ENCODE measurements at places on chromosomes 5 and 9.

GRCh38 chr9:94813379-94813778 lies 86.9 kb downstream of the AOPEP start:
- DNase-seq: no peak

GRCh38 chr5:151903243-151903653 lies 21.4 kb downstream of the GLRA1 start:
- DNase-seq: no peak

- DNase-seq: no peak
Observed at GRCh38 chr5:173944511-173944910, 44.5 kb upstream of the C5orf47 start.

GRCh38 chr9:90724880-90725279 lies 76.7 kb upstream of the SYK start:
- no peak for DNase-seq

DNA sequence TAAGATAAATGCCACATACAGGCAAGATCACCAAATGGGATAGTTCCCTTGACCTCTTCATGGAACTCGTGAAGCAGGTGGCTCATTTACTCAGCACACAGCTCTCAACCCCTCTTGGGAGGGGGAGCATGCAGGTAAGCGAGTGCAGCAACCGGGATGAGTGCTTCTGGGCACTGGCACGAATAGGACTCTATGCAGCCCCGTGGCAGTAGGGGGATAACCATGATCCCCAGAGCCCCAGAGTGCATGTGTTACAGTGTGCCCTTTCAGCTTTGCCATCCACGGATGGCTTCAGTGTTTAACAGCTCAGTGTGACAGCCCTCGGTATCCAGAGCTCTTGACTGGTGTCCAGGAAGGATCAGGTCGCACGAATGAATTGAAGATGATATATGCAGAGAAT lies 1187.1 kb downstream of the CDH9 start:
- DNase-seq: no peak

GRCh38 chr5:167720259-167720658 lies 571.2 kb upstream of the WWC1 start:
- no peak for DNase-seq

DNA sequence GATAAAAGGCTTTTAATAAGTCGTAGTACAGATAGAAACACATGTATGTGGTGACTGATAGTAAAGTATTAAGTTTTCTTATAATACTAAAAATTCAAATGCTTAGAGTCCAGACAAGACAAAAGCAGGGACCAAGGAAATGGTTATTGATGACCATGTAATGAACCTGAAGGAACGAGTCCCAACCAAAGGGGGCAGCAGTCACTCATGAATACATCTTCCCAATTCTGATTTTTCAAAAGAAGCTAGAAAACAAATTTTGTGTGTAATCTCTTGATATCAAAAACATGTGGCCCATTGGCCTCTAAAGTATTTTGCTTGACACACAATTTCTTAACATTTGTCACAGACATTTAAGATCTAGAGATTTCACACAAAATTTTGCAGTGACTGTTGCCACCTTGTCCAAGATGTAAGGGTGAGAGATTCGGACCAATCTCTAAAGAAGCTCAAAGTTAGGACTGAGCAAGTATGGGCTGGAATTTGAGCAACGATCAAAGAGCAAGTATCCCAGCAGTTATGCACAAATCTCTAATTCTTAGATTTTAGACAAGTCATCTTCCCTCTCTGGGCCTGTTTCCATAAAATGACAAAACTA lies 66.8 kb downstream of the ARL15 start:
- DNase-seq: peak; percentile 4

DNA sequence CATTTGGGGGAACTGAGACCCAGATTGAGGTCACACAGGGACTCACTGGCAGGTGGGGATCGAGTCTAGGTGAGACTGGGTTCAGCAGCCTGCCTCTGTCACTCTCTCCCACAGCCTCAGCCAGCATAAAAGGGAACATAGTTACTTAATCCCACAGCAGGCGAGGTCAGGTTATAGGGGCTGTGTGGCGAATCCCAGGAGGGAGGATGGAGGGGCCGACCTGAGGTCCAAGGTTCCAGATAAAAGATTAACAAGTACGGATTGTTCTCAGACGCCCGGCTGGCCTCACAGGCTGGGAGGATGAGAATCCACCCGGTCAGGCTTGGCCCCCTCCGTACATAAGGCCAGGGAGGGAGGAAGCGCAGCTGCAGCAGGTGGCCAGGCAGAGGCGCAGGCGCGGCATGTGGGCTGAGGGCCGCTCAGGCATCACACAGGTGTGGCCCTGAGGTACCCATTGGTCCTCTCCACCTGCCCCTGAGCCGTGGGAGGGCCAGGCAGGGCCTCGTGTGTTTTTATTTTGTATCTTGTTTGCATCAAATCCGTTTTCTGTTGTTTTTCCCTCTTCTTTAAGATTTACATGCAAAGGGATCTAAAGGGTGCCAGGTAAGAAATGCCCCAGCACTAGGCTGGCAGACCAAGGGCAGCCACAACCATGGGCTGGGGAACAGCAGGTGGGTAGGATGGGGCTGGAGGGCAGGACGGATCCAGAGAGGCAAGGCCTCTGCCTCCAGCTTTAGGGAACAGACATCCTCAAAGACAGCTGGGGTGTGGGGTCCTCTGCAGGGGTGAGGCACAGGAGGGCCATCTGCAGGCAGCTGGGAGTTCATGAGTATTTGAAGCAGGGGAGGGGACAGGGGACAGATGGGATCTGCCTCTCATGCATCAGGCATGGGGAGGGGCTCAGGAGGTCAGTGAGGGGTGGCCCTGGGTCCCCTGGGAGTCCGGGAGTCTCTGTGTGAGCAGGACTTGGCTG lies 3.6 kb downstream of the SUSD3 start:
- no peak for DNase-seq

DNA sequence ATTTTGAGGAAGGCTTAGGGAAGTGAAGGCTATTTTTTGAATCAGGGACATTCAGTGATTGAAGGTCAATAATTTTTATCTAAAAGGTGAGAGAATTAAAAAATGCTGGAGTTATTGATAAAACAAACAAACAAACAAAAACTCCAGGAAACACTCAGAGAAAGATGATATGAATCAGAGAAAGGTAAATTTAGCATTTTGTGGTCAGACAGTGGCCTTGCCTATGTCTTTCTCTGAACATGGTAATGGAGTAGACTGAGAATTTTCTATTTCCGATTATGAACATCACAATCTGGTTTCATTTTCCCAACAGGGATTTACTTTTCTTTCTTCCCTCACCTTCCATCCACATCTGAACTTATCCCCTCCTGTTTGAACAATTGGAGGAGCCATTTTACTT lies 353.6 kb upstream of the RIOK2 start:
- DNase-seq: no peak

GRCh38 chr9:114803479-114804265 lies 2.2 kb downstream of the TNFSF15 start:
- DNase-seq: no peak

DNA sequence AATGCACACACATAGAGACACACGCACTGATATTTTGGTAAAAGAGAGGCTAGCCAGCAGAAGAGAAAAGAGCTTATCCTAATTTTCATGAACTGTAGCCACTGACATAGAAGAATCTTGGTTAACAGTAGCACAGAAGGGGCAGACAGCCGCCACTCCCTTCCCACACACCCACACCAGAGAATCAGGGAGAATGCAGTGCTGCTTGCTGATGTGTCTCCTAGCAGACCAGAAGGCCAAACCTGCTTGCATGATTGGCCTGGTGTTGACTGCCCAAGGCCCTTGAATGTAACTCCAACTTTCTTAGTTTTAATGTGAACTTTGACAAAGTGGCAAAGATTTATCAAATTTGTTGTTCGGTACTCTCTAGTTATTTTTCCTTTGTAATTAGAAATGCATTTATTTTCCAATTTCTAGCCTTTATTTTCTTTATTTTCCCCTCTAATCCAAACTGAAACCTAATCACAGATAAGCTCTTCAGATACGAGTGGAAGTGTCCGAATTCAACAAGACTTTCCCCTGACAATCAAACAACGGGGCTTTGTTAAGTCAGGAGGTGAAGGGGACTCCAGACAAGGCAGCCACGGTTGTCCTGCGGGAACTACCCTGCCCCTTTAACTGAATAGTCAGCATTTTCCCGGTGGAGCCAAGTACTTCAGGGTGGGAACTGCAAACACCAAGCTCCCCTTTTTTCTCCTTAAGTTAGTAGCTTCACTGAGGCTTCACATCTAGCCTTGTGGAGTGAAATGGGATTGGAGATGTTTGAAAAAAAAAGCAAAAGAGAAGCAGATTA lies 81.9 kb upstream of the CTSL start:
- DNase-seq: no peak

- DNase-seq: no peak
Observed at GRCh38 chr9:122572456-122572855, 10.7 kb downstream of the OR1L8 start.

- DNase-seq: peak; percentile 92
Observed at GRCh38 chr5:177113566-177114424, 19.8 kb upstream of the NSD1 start.

- DNase-seq: no peak
Observed at GRCh38 chr9:112170235-112170634, 4.9 kb downstream of the SUSD1 start.

- no peak for DNase-seq
Observed at GRCh38 chr5:127022846-127023245, 7.5 kb downstream of the MARCHF3 start.

- no peak for DNase-seq
Observed at GRCh38 chr9:107034831-107035230, 171.9 kb downstream of the ZNF462 start.

GRCh38 chr5:124410539-124411488 lies 335.6 kb downstream of the ZNF608 start:
- DNase-seq: no peak

DNA sequence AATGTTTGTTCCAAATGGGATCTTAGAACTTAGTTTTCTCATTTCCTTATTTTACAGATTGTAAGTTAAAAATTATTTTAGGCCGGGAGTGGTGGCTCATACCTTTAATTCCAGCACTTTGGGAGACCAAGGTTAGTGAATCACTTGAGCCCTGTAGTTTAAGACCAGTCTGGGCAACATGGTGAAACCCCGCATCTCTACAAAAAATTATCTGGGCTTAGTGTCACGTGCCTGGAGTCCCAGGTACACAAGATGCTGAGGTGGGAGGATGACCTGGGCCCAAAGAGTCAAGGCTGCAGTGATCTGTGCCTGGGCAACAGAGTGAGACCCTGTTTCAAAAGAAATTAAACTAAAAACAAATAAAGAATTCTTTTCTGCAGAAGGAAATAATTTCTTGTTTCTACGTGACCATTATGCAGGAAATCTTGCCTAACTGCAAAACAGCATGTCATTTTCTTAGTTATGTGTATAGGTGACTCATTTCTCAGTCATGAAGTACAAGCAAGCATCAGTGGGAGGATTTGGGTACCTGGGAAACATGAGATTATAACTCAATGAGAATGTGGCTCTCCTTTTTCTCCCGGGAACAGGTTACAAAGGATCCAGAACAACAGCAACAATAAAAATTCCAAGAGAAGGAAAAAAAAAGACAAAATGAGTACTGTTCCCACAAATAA lies 375.1 kb upstream of the ST8SIA4 start:
- no peak for DNase-seq

GRCh38 chr9:100011062-100011681 lies 87.6 kb downstream of the ERP44 start:
- DNase-seq: no peak

DNA sequence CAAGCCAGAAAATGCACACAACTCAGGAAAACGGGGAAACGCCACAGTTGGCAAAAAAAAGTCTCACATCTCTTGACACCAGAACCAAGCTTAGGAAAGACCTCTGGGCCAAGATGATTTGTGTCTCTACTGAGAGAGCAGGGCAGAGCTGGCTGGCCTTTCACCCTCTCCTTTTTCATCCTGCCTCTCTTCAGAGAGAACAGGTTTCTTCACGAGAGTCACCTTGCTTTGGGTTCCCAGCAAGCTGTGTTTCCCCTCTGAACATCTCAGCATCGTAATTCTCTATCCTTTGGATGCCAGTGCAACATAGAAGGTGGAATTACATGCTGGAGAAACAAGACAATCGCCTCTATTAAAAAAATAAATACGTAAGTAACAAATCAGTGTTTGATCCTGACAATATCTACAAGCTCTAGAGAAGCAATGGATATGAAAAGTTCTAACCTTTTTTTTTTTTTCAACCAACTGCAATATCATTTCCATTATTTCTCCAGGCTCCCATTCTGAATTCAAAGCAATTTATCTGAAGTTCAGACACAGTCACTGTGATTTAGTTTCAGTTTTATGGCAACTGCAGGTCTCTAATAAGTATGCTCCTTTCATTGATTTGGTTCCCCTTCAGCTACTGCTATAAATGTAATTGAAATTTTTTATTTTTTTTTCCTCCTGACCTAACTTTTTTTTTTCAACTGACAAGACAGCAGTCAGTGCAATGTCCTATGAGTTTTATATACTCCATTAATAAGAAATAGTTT lies 708.6 kb downstream of the DTWD2 start:
- DNase-seq: no peak

DNA sequence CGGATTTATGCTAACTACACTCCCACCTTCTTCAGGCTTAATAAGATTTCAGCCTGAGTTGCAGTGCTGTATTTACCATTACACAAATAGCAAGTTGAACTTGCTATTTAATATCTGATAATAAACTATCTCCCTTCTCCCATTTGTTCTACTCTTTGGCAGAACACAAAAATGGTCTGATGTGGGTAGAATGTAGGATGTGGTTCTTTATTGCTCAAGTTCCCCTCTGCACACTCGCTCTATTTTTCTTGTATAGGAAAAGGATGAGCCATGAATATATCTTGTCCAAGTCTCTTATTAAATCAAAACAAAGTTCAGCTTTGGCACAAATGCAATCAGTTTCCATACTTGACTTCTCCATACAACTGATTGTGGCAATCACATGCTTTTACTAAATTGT lies 37.2 kb upstream of the KIF2A start:
- no peak for DNase-seq

- no peak for DNase-seq
Observed at GRCh38 chr9:125233678-125234077, 7.5 kb downstream of the HSPA5 start.

GRCh38 chr5:151618907-151619306 lies 27.8 kb upstream of the FAT2 start:
- DNase-seq: no peak

DNA sequence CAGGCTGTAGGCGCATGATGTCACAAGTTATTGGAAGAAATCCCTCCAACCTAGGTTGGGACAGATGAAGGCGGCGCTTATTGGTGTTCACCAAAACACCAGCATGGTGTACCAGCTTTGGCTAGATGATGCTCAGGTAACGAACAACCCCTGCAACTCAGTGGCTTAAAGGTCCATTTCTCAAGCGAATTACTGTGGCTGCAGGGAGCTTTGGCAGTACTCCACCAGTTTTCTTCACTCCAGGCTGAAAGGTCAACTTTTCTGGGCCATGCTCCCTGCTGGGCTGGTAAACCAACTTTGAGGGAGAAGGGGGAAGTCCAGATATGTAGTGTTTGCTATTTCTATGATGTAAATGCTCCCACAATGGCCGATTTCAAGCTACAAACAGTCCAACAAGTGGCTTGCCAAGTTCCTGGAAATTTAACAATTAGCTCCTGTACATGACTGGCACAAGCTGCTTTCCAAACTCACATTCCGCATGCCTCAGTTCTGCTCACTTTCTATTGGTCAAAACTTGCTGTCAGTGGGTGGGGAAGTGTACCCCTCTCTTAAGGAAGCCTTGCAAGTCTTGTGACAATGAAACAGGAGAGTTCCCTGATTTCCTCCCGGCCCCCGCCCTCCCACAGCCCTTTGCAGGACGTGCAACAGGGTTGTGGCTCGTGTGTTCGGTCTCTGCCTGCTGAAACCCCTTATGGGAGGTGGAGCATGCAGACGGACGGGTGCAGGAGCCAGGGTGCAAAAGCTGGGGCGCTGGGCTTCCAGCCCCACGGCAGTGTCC lies 588 bp upstream of the ZBED3 start:
- peak; percentile 47 for DNase-seq

- no peak for DNase-seq
Observed at GRCh38 chr5:65481171-65481581, 544 bp downstream of the ADAMTS6 start.
